ENCODE measurements at places on chromosomes 2 and 18.

DNA sequence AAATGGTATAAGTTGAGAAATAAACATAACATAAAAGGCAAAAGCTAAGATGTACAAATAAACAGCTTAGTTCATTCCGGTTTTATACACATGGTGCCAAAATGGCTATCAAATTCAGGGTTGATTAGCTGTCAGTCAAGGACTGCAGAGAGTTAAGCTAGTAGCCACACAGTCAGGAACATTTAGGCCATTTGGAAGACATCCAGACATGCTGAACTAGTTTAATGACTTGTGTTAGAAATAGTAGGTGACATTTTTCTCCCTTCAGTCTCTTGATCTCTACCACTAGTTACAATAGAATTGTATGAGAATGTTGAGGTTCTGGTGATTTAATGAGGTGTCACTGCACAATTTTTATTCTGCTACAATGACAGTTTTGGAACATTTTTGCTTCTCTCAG, 394.4 kb upstream of the SPHKAP start:
- DNase-seq: no peak

DNA sequence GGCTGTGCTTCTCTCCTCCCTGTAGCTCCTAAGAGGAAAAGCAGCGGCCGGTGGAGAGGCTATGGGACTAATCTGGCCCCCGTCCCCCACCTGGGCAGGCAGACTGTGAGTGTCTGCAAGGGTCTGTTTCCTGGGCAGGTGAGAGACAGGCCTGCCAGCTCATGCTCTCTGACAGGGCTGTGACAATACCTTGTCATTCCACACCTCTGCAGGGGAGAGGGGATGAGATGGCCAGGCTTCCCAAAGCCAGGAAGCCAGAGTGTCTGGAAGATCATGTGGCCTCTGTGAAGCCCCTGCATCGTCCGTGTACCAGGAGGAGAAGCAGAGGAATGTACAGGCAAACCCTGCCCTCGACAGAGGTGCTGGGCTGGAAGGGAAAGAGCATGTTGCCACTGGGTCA, 142.5 kb upstream of the GATA6 start:
- DNase-seq: no peak

GRCh38 chr2:227010433-227010832, 153.6 kb downstream of the COL4A4 start:
- DNase-seq: no peak

DNA sequence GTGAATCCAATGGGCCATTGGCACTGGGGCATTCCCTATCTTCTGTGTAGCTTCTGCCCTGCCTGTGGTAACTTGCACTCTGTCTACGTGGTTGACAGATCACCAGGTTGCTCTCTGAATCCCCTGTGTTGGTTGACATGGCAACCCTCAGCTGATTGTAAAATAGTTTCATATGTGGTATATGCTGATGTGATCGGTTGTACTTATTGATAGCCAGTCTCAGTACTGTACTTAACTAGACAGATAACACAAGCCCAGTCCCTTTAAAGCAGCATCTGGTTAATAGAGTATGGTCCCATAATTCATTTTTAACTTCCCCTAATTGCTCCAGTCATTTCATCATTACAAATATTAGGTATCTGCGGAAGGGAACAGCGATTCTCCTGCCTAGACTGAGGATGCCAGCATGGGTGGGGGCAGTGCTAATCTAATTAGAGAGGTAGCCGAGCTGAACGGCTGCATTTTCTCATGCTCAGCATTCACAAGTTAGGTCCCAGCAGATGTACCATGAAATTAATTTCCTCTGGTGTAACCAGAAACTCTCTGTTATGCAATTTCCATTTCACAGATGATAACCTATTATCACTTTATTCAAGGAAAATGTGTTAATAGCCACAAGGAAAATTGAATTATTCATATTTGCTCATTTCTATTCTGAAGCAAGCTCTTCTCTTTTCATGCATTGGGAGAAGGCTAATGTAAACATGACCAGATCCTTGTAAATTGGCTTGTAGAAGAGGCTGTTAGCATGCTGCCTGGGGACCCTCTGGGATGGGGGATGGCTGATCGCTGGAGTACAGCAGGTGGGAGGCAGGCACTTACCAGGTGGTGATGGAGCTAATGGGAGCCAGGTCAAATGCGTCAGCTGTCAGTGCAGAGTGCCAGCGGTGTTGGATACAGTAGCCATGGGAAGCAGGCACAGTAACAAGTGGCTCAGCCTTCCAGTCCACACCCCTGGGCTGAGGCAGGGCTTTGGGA, 608.3 kb downstream of the GALR1 start:
- DNase-seq: no peak

- DNase-seq: no peak
Observed at GRCh38 chr18:52670896-52671295, 330.9 kb downstream of the DCC start.

Data from dermis blood vessel endothelial cell (primary cell).